Right hindlimb (tissue), 1 donor: ENCODE measurements at places on chromosomes 13 and 19.
A peak's percentile ranks its signal among the peaks of the same experiment; 100 is the strongest.

GRCh38 chr13:32116210-32116609, 84.6 kb downstream of the FRY start:
- DNase-seq: no peak

- no peak for DNase-seq
These were observed 38.2 kb upstream of the CEACAM21 start for GRCh38 chr19:41537789-41538188.

DNA sequence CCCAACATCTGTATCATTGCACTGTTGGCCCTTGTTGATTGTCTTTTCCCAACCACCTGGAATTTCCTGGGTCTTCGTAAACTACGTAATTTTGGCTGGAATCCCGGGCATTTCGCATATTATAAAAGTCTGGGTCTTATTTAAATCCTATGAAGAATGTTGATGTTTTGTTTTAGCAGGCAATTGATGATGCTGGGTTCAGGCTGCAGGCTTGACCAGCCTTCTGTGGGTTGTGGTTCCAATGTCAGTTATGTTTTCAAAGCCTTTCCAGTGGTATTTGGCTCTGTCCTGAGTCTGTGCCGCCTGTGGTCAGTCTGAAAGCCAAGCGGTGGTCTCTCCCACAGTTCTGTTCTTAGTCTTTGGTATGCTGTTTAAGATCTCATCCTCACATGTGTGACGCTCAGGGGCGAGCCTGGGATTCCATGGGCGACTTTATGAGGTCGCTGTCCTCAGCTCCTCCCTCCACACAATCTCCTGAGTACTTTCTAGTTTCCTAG, 12.4 kb downstream of the SLC35E1 start:
- no peak for DNase-seq

DNA sequence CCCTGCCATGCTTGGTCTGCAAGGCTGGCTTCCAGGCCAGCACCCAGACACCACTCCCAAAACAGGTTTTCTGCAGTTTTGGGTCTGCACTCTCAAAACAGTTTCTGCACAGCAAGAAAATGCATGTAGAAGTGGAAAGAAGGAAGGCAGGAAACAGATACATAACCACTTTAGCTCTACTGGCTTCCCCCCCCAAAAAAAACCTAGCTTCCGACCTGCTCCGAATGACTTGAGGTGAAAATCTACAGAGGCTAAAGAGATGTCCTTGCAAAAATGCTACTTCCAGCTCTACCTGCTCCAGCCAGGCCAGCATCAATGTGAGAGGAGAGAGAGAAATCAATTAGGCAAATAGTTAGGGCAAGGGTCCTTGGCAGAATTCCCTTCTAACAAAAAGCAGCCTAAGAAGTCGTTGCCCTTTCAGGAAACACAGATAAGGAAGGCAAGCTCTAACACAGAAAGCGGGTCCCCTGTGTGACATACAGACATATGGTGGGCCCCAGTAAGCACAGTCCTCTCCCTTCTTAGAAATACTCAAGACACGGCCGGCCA, 3.4 kb downstream of the C19orf12 start:
- no peak for DNase-seq

GRCh38 chr13:101700598-101700997, 248.1 kb downstream of the ITGBL1 start:
- no peak for DNase-seq

- DNase-seq: peak; percentile 91
These were observed 151.7 kb downstream of the DCLK1 start for GRCh38 chr13:35979361-35979951.

- no peak for DNase-seq
These were observed 57.5 kb downstream of the GPC6 start for GRCh38 chr13:93284064-93284463.

- no peak for DNase-seq
These were observed 87.6 kb downstream of the RNF17 start for GRCh38 chr13:24851546-24851945.
